ENCODE measurements at places on chromosomes 4 and X.

GRCh38 chrX:1521459-1521956 lies 15.5 kb downstream of the P2RY8 start:
- peak; percentile 55 for DNase-seq

DNA sequence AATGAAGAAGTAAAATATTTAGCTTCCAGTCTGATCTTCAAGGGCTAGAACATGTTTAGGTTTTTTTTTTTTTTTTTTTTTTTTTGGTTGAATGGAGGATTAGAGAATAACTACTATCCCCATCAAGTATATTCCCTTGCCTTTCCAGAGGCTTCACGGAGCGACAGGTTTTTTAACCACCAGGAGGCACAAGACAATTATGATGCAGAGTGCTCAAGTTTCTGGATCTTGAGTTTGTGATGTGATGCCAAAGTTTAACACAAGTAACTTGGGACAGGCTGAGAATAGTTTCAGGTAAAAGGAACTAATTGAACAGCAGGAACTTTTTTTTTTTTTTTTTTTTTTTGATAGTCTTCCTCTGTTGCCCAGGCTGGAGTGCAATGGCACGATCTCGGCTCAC lies 30.3 kb downstream of the CCNI start:
- no peak for DNase-seq

DNA sequence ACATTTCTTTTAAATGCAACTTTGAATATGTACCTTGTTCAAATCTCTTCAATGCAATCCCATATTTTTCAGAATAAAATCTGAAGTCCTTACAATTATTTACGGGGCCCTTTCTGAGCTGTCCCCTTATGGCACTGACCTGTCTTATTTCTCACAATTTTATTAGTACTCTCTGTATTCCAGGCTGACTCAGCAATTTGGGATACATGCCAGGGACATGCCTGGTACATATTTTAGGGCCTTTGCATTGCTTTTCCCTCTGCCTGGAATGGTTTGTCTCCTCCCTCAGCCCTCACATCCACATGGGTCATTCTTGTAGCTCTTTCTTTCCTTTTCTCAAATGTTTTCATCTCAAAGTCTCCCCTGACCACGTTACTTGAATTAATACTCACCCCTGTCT lies 172.2 kb upstream of the TECRL start:
- no peak for DNase-seq

DNA sequence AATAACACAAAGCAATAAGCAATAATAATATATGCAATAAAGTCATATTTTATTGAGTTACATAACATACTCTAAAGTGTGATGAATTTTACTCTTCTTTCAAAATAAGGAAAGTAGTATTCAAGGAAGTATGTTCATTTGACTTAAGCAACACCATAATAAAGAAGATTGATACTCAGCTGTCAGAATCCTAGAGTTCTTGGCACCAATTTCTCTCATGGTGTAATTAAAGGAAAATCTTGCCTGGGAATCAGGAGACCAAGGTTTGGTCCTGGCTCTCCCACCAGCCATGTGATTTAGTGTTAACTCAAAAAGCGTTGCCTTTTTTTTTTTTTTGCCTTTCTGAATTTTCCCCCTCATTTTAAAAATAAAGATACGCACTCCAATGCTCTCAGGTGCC lies 17.1 kb downstream of the MYOZ2 start:
- DNase-seq = no peak

- no peak for DNase-seq
These were observed 295.7 kb downstream of the GPAT3 start for GRCh38 chr4:83831588-83831987.

GRCh38 chr4:1201851-1202525 lies 29.6 kb upstream of the SPON2 start:
- no peak for DNase-seq

GRCh38 chr4:78532046-78532445 lies 19.5 kb upstream of the ANXA3 start:
- DNase-seq = no peak

- no peak for DNase-seq
These were observed 148.6 kb upstream of the RPS6KA6 start for GRCh38 chrX:84336646-84337045.

- no peak for DNase-seq
These were observed 10.2 kb upstream of the YIPF6 start for GRCh38 chrX:68488657-68489056.

GRCh38 chr4:40283968-40284367 lies 51.2 kb upstream of the CHRNA9 start:
- DNase-seq = no peak

DNA sequence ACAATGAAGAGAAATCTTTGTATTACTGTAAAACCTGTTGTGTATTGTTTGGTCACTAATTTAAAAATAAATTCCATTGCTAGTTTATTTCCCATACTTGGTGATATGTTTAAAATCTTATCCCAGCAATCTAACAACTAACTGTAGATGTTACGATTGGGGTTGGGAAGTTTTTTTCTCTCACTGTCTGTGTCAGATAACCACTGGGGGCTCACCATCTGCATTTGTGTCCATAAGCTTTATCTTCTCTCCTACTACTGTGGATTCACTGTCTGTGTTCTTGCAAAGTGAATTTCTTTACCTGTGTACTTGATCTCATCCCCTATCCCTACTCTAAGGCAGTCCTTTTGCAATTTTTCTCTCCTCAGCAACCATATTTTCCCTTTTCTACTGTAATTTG lies 81.3 kb downstream of the STIM2 start:
- DNase-seq = no peak

DNA sequence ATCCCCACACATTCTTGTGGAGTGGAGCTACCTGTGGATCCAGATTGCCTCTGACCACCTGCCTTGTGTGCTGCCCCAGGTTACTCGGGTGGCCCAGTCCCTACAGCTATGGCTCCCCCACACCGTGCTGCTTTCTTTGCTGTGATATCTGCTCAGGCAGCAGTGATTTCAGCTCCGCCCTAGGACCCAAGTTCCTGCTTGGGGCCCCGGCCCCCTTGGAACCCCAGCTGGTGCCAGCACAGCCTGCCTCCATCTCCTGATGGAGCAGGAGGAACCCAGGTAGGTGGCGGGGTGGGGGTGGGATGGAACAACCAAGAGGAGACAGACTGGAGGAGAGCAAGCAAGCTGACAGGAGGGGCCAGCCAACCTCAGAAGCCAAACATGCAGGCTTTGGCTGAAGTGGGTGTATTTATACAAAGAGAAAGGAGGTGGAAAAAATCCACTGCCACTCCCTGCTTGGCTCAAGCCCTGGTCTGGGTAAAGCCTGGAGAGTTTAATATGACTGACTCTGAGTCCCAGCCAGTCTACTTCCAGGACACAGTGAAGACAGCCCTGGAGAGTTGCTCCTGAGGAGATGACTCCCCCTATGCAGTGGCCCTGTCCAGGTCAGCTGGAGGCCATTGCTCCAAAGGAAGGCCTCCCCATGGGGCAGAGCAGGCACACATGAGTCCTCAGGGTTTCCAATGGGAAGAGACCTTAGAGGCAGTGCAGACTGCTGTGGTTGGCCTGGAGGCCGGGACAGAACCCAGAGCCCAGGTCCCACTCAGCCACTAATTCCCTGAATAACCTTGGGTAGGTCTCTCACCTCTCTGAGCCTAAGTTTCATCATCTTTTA lies 197.1 kb upstream of the MAMLD1 start:
- DNase-seq = no peak

- no peak for DNase-seq
These were observed 24.0 kb downstream of the BTC start for GRCh38 chr4:74770226-74770910.

- DNase-seq = no peak
These were observed 126.5 kb upstream of the INTU start for GRCh38 chr4:127506283-127506682.

DNA sequence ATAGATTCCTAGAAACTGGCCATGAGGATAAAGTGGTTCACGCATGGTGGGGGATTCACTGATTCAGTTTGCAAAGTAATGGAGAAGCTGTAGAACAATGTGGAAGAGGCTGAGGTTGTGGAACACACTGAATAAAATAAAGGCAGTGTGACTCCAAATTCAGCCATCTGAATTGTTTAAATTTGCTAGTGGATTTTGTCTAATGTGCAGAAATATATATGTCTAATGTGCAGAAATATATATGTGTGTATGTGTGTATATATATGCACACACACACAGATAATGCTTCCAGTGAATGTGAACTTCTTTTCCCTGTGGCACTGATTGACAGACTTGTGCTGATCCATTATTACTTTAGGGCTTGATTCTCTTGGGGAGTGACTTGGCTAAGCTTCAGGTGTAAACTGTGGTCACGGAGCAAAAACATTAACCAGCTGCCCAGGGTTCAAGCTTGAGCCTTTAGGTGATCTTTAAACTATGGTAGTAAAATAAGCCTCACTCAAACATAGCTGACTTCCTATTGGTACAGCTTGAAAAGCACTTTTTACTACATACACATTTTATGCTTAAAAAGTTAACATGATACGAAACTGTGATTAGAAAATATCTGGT lies 3.5 kb downstream of the STBD1 start:
- DNase-seq = no peak

- no peak for DNase-seq
These were observed 99.9 kb upstream of the RAPGEF2 start for GRCh38 chr4:159002950-159003349.

- DNase-seq = no peak
These were observed 2532.5 kb downstream of the ARAP2 start for GRCh38 chr4:33711826-33712225.

- no peak for DNase-seq
These were observed 85.6 kb downstream of the ANTXR2 start for GRCh38 chr4:79987401-79987800.

GRCh38 chr4:13097971-13098370 lies 386.2 kb downstream of the RAB28 start:
- DNase-seq = no peak
